ENCODE measurements at places on chromosomes 1 and 21. TPM values are rescaled to one million over a fixed set of nuclear protein-coding genes. Genes with fewer than 3 reads are reported as not detected.

- H3K27ac ChIP-seq = no peak overlapping the region
- no peaks in the 10 kb centered on the region for H3K27me3 ChIP-seq
- no peaks in the 10 kb centered on the region for H3K36me3 ChIP-seq
- DNase-seq = peak; percentile 7
- H3K4me3 ChIP-seq = no peak overlapping the region
These were observed 45.0 kb upstream of the SLC35F3 start for GRCh38 chr1:233859446-233859845.

DNA sequence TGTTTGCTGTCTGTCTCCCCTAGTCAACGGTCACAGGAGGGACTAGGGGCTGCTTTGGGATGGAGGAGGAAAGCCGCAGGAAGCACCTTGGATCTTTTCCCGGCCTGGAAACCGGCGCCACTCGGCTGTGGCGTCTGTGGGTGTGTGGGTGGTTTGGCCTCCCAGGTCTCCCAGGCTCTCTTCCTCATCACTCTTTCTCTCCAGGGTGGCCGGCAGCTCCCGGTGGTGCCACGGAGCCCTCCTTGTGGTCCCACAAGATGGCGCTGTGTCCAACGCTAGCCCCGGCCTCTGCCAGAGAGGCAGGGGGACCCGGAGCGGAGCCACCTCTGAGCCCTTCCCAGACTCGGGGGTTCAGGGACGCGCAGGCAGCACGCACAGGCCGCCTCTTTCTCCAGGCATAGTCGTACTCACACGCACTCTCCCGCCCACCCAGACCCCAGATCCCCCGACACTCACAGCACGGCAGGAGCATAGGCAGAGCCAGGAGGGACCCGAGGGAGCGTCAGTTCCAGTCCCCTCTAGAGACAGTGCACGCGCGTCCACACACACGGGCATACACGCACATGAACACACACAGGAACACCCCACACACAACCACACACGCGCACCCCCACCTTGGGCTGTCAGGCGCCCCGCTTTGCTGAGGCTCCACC lies 31.2 kb downstream of the CDCP2 start:
- peak overlapping the region; percentile 36 for H3K4me3 ChIP-seq
- H3K27ac ChIP-seq = no peak overlapping the region
- H3K27me3 ChIP-seq = peaks cover 22% of the 10 kb centered on the region
- peaks cover 6% of the 10 kb centered on the region for H3K4me1 ChIP-seq
- DNase-seq = peak; percentile 90

- no peaks in the 10 kb centered on the region for H3K27me3 ChIP-seq
- no peaks in the 10 kb centered on the region for H3K36me3 ChIP-seq
- H3K27ac ChIP-seq = no peak overlapping the region
- no peaks in the 10 kb centered on the region for H3K4me1 ChIP-seq
- H3K4me3 ChIP-seq = no peak overlapping the region
These were observed 15.2 kb downstream of the GADD45A start for GRCh38 chr1:67700220-67700619.

- H3K27ac ChIP-seq = no peak overlapping the region
- H3K27me3 ChIP-seq = no peaks in the 10 kb centered on the region
- H3K4me1 ChIP-seq = no peaks in the 10 kb centered on the region
- H3K36me3 ChIP-seq = no peaks in the 10 kb centered on the region
- H3K4me3 ChIP-seq = no peak overlapping the region
- DNase-seq = no peak
These were observed 71.1 kb downstream of the IER5 start for GRCh38 chr1:181159451-181160140.

- H3K27me3 ChIP-seq = no peaks in the 10 kb centered on the region
- no peak for DNase-seq
- H3K36me3 ChIP-seq = no peaks in the 10 kb centered on the region
- H3K4me3 ChIP-seq = no peak overlapping the region
- peaks cover 24% of the 10 kb centered on the region for H3K4me1 ChIP-seq
These were observed 274.8 kb upstream of the C1orf105 start for GRCh38 chr1:172145656-172146055.

GRCh38 chr1:1200876-1201810 lies 5.2 kb downstream of the TNFRSF18 start:
- H3K36me3 ChIP-seq = no peaks in the 10 kb centered on the region
- H3K4me1 ChIP-seq = peaks cover 3% of the 10 kb centered on the region
- DNase-seq = peak; percentile 72
- H3K27ac ChIP-seq = no peak overlapping the region
- peaks cover 60% of the 10 kb centered on the region for H3K27me3 ChIP-seq
- H3K4me3 ChIP-seq = peak overlapping the region; percentile 64

GRCh38 chr1:62457955-62458354 lies 21.1 kb downstream of the USP1 start:
- H3K27ac ChIP-seq = no peak overlapping the region
- H3K4me1 ChIP-seq = no peaks in the 10 kb centered on the region
- no peak for DNase-seq
- no peak overlapping the region for H3K4me3 ChIP-seq
- peaks cover 5% of the 10 kb centered on the region for H3K36me3 ChIP-seq

GRCh38 chr21:29359718-29360117 lies 61.0 kb downstream of the BACH1 start:
- H3K27me3 ChIP-seq = no peaks in the 10 kb centered on the region
- no peak overlapping the region for H3K27ac ChIP-seq
- no peak for DNase-seq
- no peaks in the 10 kb centered on the region for H3K36me3 ChIP-seq
- no peaks in the 10 kb centered on the region for H3K4me1 ChIP-seq
- no peak overlapping the region for H3K4me3 ChIP-seq

DNA sequence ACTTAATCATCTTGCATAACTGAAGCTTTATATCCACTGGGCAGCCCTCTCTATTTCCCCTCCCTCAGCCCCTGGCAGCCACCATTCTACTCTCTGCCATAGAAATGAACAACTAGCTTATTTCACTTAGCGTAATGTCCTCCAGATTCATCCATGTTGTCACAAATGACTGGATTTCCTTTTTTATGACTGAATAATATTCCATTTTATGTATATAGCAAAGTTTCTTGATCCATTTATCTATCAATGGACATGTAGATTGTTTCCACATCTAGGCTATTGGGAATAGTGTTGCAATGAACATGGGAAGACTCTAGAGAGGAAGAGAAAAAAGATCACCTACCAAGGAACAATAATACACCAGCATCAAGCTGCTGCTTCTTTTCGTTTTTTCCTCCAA lies 32.1 kb upstream of the EEIG2 start:
- no peaks in the 10 kb centered on the region for H3K36me3 ChIP-seq
- H3K4me1 ChIP-seq = no peaks in the 10 kb centered on the region
- no peak overlapping the region for H3K4me3 ChIP-seq
- DNase-seq = no peak
- no peak overlapping the region for H3K27ac ChIP-seq
- no peaks in the 10 kb centered on the region for H3K27me3 ChIP-seq

GRCh38 chr1:7613851-7614205 lies 157.3 kb upstream of the VAMP3 start:
- no peaks in the 10 kb centered on the region for H3K36me3 ChIP-seq
- no peaks in the 10 kb centered on the region for H3K27me3 ChIP-seq
- no peak overlapping the region for H3K4me3 ChIP-seq
- no peak overlapping the region for H3K27ac ChIP-seq
- H3K4me1 ChIP-seq = peaks cover 3% of the 10 kb centered on the region

- no peak overlapping the region for H3K27ac ChIP-seq
- no peaks in the 10 kb centered on the region for H3K36me3 ChIP-seq
These were observed 108.6 kb downstream of the CASZ1 start for GRCh38 chr1:10687782-10688408.

GRCh38 chr1:96515925-96516324 lies 205.7 kb upstream of the PTBP2 start:
- peaks cover 27% of the 10 kb centered on the region for H3K4me1 ChIP-seq
- H3K27me3 ChIP-seq = no peaks in the 10 kb centered on the region

- H3K4me3 ChIP-seq = no peak overlapping the region
- H3K27me3 ChIP-seq = no peaks in the 10 kb centered on the region
- H3K36me3 ChIP-seq = no peaks in the 10 kb centered on the region
- no peak overlapping the region for H3K27ac ChIP-seq
These were observed 41.3 kb downstream of the LRRC71 start for GRCh38 chr1:156961709-156962108.

The NUDT4B gene
- 21.5 TPM for total RNA-seq

The CNKSR1 gene
- total RNA-seq = 7.8 TPM

The ADAMTS5 gene
- total RNA-seq = under 0.01 TPM

The B3GALT2 gene
- not detected for total RNA-seq
